ENCODE measurements at places on chromosomes 1 and 21.

DNA sequence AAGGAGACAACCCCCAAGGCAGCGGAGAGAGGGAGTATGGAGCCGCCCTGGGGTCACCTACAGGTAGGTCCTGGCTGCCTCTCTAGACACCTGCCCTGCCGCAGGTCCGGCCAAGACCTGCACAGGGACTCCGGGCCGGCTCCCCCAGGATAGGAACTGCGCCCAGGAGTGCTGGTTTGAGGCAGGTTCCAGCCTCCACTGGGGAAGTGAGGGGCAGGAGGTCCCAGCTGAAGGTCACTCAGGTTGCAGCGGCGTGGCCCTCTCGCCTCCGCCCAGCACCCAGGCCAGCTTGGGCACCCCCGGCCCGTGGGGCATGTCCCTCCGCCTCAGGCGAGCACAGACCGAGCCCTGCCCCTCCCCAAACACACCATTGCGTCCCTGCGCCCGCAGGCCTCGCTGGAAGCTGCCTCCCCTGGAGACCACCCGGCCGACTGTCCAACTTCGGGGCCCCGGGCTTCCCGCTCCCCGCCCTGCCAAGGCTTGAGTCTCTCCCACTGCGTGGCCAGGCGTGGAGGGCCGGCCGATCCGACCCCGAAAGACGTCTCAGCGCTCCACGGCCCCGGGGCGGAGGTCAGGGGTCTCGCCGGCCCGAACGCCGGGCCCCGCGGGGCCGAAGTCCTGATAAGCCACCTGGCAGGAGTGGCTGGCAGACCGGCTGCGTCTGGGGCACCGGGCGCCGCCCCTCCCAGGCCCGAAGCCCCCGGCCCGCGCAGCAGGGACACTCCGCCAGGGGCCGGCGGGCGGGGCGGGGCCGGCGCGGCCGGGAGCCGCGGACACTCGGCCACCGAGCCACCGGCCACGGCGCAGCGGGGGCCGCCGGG lies 1.4 kb upstream of the SKI start:
- no peak for DNase-seq

- DNase-seq = peak; percentile 78
These were observed 88.8 kb downstream of the ST3GAL3 start for GRCh38 chr1:43796111-43796581.

GRCh38 chr1:219427403-219427802 lies 185.5 kb downstream of the ZC3H11B start:
- no peak for DNase-seq

DNA sequence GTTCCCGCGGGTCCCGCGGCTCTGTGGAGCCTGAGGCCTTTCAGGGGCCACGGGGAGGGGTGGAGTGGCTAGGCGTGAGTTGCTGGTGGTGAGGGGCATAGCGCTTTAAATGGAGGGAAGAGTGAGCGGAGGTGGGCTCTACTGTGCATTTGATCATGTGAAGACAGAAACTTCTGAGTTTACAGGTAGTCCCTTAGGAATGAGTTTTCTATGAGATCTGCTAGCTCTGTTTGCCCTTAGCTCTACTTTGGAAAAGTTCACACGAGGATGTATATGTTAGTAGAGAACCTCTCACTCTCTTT lies 593 bp downstream of the ST6GALNAC3 start:
- DNase-seq = no peak

DNA sequence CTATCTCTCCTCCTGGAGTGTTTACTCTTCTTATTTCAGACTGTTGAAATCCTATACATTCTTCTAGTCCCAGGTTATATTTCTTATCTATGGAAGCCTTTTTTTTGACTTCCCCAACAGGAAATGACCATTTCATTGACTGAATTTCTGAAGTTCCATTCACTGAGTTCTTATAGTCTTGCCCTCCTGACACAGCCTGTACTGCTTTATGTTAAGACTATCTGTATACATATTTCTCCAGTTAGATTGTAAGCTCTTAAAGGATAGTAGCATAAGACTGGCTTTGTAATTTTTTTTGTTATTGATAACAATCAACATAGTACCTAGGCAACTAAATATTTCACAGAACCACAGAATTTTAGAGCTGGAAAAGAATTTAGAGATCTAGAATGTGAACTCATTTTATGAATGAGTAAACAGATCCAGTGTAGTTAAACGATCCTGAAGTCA lies 14.9 kb upstream of the MACF1 start:
- DNase-seq = peak; percentile 67

Data from fibroblast of skin of right quadriceps (primary cell).